ENCODE measurements at places on chromosomes 2 and 18. TPM values are rescaled to one million over a fixed set of nuclear protein-coding genes. Genes with fewer than 3 reads are reported as not detected.

The ZNF804A gene
- 0.02 TPM for polyA plus RNA-seq

The ERBB4 gene
- polyA plus RNA-seq = 0.05 TPM

The IL36A gene
- polyA plus RNA-seq = not detected

The STPG4 gene
- polyA plus RNA-seq = 0.20 TPM

The ZSWIM2 gene
- polyA plus RNA-seq = 0.05 TPM

The AMER3 gene
- 0.03 TPM for polyA plus RNA-seq

The PPP1R1C gene
- 0.41 TPM for polyA plus RNA-seq

DNA sequence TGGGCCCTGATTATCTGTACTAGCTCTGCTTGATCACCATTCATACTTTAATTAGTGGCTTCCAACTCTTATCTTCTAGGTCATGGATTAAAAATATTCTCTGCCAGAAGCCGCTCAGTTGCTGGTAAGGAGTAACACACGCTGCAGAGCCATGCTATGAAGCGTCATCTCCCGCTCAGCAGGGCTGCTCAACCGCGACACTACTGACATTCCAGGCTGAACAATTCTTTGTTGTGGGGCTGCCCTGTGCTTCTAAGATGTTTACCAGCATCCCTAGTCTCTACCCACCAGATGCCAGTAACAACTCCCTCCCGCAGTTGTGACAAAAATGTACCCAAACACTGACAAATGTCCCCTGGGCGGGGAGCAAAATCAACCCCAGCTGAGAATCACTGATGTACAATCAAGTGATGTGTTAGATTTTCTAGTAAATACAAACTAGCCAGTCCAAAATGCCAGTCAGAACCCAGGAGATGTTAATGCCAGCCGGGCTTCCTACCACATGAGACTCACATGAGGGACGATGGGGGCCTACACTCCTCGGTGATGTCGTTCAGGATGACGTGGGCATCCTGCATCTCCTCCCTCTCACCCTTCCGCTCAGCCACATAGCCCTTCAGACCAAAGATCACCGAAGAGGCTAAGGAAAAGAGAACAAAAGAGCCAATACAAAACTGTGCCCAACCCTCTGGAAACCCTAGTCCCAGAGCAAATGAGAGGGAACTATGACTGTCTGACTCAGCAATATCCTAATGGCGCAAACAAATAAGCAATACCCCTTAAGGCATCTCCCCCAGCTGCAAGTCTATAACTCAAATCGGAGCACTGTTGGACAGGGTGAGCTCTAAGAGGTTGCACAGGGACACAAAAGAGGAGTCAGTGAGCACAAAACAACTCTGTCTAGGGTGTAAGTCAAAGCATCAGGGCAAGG lies 15.6 kb downstream of the ILKAP start:
- H3K4me3 ChIP-seq = no peak overlapping the region
- no peak for DNase-seq
- H3K36me3 ChIP-seq = peaks cover 85% of the 10 kb centered on the region
- no peaks in the 10 kb centered on the region for H3K27me3 ChIP-seq
- H3K4me1 ChIP-seq = peaks cover under 1% of the 10 kb centered on the region

DNA sequence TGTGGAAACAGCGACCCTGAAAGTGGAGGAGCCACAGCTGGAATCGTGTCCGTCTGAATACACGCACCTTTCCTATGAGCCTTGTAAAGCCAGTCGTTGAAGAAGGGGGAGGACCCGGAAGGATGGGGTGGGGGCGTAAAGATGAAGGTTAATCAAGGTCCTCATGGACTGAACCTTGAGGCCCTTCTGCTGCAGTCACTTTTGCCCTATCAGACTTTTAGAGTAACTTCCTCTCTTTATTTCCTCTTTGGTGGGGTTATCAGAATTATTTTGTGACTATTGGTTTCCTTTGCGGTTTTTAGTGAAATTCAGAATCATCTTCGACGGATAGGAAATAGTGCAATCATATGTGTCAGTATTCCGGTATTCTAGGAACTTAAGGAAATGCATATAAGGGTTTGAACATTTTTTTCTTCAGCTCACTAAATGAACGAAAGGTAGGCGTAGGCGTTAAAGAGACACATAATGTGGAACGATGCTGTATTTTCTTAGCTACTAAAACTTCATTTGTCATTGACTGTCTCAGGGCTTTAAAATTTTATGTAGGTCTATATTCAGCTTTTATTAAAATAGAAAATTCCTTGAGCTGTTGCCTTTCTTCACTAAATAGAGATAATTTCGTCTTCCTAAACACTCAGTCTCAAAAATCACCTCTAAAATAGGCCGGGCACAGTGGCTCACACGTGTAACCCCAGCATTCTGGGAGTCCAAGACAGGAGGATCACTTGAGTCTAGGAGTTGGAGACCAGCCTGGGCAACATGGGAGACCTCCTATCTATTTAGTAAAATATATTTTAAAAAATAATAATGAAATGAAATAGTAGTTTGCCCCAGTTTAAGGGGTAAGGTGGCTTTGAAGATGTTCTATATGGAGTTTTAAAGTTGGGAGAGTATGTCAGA lies 1.4 kb upstream of the YES1 start:
- H3K27me3 ChIP-seq = 0 out of 2 replicates have a peak, but pooled peaks cover 7% of the 10 kb centered on the region
- DNase-seq = peak; percentile 20
- peak overlapping the region; percentile 89 for H3K4me3 ChIP-seq
- H3K27ac ChIP-seq = peak overlapping the region; percentile 79
- no peaks in the 10 kb centered on the region for H3K4me1 ChIP-seq
- H3K36me3 ChIP-seq = no peaks in the 10 kb centered on the region

- H3K27ac ChIP-seq = peak overlapping the region; percentile 96
- H3K4me3 ChIP-seq = peak overlapping the region; percentile 60
- H3K27me3 ChIP-seq = no peaks in the 10 kb centered on the region
- H3K36me3 ChIP-seq = no peaks in the 10 kb centered on the region
Observed at GRCh38 chr2:201257956-201258665, 2.2 kb upstream of the CASP8 start.

DNA sequence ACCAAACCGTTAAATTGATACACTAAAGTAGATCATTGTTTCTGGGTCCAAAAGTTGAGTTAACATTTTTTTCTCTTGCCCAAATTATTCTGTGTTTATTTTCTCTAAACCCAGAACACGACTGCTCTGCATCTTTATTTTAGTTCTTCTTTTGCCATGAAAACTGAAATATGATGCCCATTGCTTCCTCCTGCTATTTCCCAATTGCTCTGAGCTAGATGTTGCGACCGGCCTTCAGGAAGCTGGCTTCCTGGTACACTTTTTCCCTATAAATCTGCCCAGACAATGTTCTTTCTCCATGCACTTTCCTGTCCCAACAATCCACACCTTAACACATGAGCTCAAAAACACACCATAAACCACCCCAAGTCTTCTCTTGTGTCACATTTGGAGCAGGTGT lies 501.4 kb downstream of the FBXO15 start:
- no peak for DNase-seq
- no peaks in the 10 kb centered on the region for H3K36me3 ChIP-seq
- peaks cover 23% of the 10 kb centered on the region for H3K4me1 ChIP-seq
- H3K27me3 ChIP-seq = no peaks in the 10 kb centered on the region

- H3K4me1 ChIP-seq = no peaks in the 10 kb centered on the region
- H3K36me3 ChIP-seq = no peaks in the 10 kb centered on the region
- H3K27me3 ChIP-seq = no peaks in the 10 kb centered on the region
- H3K4me3 ChIP-seq = no peak overlapping the region
Observed at GRCh38 chr2:76748581-76749296, 773.4 kb downstream of the LRRTM4 start.

- no peak overlapping the region for H3K4me3 ChIP-seq
- no peaks in the 10 kb centered on the region for H3K4me1 ChIP-seq
- no peaks in the 10 kb centered on the region for H3K36me3 ChIP-seq
- DNase-seq = no peak
- no peak overlapping the region for H3K27ac ChIP-seq
- H3K27me3 ChIP-seq = no peaks in the 10 kb centered on the region
Observed at GRCh38 chr2:23008951-23009350, 376.0 kb upstream of the KLHL29 start.

GRCh38 chr2:150860301-150860700 lies 372.8 kb upstream of the RND3 start:
- no peaks in the 10 kb centered on the region for H3K4me1 ChIP-seq
- H3K36me3 ChIP-seq = no peaks in the 10 kb centered on the region
- H3K27me3 ChIP-seq = no peaks in the 10 kb centered on the region
- no peak for DNase-seq

DNA sequence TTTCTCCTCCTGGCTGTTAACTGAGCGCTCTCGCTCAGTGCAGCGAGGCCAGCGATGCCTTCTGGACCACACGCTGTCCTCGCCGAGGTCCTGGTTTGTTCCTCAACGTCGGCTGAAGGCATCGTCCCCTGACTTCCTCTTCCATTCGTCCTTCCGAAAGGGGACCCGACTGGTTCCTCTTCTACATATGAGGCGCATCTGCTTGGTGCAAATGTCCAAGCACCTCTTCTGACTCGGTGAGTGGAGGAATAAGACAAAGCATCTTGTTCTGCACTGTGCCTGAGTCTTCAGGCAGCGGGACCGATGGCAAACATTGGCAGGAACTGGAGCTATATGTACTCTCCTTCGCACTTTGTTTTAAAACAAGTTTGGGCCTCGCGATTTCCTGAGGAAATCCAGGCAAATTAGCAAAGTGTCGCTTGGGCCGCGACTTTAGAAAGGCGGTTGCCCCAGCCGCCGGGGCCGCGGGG lies 621 bp upstream of the KCNS3 start:
- H3K27me3 ChIP-seq = peaks cover 70% of the 10 kb centered on the region
- no peaks in the 10 kb centered on the region for H3K36me3 ChIP-seq
- peaks cover 4% of the 10 kb centered on the region for H3K4me1 ChIP-seq
- no peak overlapping the region for H3K27ac ChIP-seq
- H3K4me3 ChIP-seq = peak overlapping the region; percentile 42

DNA sequence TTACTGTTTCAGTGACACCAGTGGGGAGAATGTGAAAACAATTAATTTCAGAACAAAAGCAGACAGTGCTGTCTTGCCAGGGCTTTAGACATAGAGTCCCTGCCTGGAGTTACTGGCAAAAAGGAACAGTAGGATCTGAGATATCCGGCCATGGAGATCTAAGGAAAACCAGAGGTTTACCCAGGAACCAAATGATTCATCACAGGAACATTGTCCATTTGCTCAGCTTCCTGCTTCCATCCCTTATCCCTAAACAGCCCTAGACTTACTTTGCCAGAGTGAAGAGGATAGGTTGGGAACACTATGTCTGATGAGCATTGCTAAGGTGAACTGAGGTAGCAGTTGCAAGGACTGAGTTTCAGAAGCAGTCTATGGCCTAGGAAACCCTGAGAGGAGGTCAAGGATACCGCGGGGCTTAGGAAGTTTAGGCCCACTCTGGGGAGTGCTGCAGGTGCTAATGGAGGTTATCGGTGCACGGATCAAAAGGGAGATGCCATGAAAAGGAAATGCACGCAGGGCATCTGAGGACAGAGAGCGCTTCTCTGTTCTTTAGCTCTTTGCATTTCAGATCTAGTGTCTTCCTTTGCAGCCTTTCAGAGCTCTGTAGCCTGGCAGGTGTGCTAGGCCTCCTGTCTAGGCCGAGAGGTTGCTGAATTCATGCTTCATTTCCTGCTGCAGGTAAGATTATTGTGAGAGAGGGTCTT lies 223.9 kb downstream of the CDCA7 start:
- no peak overlapping the region for H3K4me3 ChIP-seq
- H3K36me3 ChIP-seq = no peaks in the 10 kb centered on the region
- no peak overlapping the region for H3K27ac ChIP-seq

DNA sequence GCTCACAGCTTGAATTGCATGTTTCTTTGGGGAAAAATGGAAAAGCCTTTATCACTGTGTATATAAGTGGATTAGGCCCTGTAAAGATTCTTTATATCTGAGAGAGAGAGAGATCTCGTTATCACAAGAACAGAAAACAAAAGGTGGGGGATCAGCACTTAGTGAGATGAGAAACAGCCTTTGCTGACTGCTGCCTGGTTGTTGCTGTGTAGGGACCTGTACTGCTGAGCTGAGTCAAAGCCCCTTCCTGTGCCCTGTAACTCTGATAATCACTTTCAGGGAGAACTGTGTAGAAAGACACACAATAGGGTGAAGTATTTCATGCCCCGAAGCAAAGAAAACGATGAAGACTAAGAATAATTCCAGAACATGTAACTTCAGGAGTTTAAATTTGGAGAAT lies 30.6 kb upstream of the FAM237A start:
- no peak overlapping the region for H3K27ac ChIP-seq
- H3K4me1 ChIP-seq = no peaks in the 10 kb centered on the region
- peak; percentile 8 for DNase-seq

DNA sequence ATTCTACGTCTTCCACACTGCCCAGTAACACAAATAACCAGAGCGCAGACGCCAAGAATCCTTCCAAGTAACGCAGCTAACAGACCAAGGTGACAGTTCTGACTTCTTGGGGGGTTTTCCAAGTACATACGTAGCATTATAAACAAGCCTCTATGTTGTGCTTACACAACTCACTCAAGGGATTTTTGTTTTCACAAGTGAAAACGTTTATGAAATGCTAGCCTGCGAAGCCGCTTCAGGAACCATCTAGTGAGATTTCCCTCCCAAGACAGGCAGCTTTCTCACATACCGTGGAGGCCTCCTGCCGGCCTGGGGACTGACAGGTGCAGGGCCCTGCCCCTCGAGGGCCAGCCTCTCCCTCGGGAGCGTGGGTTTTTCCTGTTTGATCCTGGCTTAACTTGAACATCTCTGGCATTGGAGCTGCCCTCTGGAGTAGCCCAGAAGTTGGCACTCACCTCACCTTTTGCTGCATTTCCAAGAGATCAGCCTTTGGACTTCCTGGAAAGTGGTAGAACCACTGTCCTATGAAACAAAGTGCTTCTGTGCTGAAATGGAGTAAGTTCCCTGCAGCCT lies 151.1 kb downstream of the MBP start:
- H3K4me3 ChIP-seq = no peak overlapping the region
- no peak for DNase-seq
- no peaks in the 10 kb centered on the region for H3K27me3 ChIP-seq
- no peak overlapping the region for H3K27ac ChIP-seq

DNA sequence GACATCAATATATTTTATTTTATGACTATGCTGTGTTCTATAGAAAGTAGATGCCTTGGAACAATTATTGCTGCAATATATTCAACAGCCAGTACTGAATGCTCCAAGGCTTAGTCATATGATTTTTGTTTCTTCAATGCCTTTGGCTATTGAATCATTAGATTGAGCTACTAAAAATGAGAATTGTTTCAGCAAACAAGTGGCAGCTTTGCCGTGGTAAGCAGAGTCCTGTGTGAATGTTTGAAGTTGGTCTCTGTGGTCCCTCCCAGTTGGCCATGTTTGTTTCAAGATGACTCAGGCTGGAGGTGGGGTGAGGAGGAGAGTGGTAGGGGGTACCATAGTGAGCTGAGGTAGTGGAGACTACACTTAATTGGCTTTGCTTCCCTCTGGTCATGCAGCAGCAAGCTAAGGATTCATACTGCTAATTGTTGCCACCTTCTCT lies 198.6 kb upstream of the EPAS1 start:
- H3K36me3 ChIP-seq = peaks cover 13% of the 10 kb centered on the region
- no peak overlapping the region for H3K4me3 ChIP-seq
- DNase-seq = no peak
- peak overlapping the region; percentile 78 for H3K27ac ChIP-seq
- H3K4me1 ChIP-seq = no peaks in the 10 kb centered on the region

GRCh38 chr18:36337679-36338402 lies 40.3 kb downstream of the FHOD3 start:
- DNase-seq = no peak
- H3K36me3 ChIP-seq = no peaks in the 10 kb centered on the region
- H3K27ac ChIP-seq = no peak overlapping the region
- H3K27me3 ChIP-seq = no peaks in the 10 kb centered on the region
- H3K4me3 ChIP-seq = no peak overlapping the region
- peaks cover 46% of the 10 kb centered on the region for H3K4me1 ChIP-seq

- peaks cover 8% of the 10 kb centered on the region for H3K4me1 ChIP-seq
- DNase-seq = no peak
- H3K4me3 ChIP-seq = no peak overlapping the region
- H3K27ac ChIP-seq = peak overlapping the region; percentile 38
Observed at GRCh38 chr2:108575132-108575966, 41.1 kb downstream of the LIMS1 start.
